SW 1271 (cell line): ENCODE measurements at places on chromosomes 11 and 22.
A peak's percentile ranks its signal among the peaks of the same experiment; 100 is the strongest.

DNA sequence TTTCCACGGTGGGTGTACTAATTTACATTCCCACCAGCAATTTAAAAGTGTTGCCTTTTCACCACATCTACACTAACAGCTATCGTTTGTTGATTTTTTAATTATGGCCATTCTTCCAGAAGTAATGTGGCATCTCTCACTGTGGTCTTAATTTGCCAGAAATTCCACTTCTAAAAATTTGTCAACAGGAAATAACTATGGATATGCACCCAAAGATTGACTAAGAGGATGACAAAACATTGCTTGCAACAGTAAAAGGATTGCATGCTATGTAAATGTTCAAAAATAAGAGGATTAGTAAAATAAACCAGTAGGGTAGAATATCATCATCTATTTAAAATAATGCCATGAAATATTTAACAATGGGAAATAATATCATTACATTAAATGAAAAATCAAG is 219.5 kb downstream of the DCDC1 start:
- no peak for DNase-seq

GRCh38 chr11:133600306-133600705 is 68.0 kb upstream of the OPCML start:
- DNase-seq: no peak

GRCh38 chr11:123707206-123707605 is 34.3 kb downstream of the ZNF202 start:
- no peak for DNase-seq

GRCh38 chr11:13942971-13943381 is 19.5 kb upstream of the SPON1 start:
- DNase-seq: no peak

GRCh38 chr22:34294476-34294875 is 374.2 kb upstream of the LARGE1 start:
- DNase-seq: no peak

- DNase-seq: no peak
These were observed 42.5 kb upstream of the SLC5A12 start for GRCh38 chr11:26764315-26764714.

- DNase-seq: no peak
These were observed 38.6 kb downstream of the IGF2 start for GRCh38 chr11:2100361-2101170.

GRCh38 chr11:57777969-57778317 is 16.3 kb downstream of the CTNND1 start:
- DNase-seq: no peak

GRCh38 chr11:12854297-12854661 is 154.8 kb upstream of the RASSF10 start:
- no peak for DNase-seq

DNA sequence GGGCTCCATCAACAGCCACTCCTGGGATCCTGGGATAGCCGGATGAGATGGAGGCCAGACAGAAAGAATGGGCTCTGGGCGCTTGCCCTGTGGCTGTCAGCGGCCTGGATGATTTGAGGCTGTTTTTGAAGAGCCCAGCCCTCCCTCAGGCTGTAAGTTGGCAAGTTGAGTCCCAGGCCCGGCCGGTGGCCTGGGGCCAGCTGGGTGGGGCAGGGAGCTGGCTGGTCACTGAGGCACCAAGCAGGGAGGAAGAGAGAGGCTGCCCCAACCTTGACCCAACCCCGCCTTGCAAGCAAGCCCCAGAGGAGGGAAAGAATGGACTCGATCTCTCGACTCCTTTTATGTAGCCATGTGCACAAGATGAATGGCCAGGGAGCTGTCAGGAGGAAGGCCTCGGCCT is 34.9 kb downstream of the RIBC2 start:
- no peak for DNase-seq

DNA sequence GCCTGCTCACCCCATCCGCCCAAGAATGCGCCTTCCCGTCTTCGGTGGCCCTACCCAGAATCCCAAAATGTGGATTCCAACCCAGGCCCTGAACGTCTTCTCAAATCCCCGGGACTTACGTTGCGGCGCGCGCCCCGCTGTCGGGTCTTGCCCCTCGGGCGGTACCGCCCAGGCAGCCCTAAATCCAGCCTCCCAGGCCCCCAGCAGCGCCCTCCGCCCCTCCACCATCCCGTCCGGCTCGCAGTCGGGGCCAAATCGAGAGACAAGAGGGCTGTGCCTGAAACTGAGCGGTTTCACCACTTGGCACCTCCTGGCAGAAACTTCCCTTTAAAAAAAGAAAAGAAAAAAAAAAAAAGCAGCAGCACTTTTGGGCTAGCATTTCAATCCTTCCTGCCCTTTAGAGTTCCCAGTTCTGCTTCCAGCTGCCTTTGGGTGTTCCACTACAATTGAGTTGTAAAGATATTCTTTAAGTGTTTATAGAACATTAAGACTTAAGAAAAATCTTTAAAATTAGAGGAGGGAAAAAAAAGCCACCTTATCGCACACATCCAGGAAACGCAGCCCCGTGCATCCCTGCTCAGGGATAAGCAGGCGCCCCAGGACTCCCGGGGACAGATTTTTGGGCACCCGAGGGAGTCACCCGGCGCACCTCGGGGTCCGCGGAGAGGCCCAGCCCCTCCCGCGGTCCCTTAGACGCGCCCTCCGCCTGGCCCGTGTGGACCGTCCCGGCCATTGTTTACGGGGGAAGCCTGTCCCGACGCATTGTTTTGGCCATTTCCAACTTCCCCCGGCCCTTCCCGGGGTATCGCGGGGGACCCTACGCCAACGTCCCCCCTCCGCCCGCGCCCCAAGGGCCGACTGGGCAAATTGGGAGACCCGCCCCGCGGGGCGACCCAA is 57.6 kb downstream of the KCNJ4 start:
- no peak for DNase-seq

- no peak for DNase-seq
These were observed 31.6 kb upstream of the ETS1 start for GRCh38 chr11:128619007-128619406.

DNA sequence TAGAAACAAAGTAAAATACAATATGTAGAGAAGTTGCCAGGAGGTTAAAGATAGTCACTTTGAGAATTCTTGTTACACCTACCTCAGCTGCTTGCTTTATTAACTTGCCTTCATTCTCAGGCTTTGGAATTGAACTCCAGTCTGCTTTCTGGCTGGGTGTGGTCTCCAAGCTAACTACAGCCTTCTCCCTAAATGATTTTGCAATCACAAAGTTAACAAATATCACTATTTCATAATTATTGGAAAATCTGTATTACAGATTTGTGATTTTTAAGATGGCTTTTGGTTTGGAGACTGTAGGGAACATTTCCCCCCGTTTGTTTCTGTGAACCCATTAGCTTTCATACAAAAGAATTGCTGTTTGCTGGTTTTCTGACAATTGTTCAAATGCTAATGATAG is 2.2 kb downstream of the PLAAT5 start:
- DNase-seq: no peak

DNA sequence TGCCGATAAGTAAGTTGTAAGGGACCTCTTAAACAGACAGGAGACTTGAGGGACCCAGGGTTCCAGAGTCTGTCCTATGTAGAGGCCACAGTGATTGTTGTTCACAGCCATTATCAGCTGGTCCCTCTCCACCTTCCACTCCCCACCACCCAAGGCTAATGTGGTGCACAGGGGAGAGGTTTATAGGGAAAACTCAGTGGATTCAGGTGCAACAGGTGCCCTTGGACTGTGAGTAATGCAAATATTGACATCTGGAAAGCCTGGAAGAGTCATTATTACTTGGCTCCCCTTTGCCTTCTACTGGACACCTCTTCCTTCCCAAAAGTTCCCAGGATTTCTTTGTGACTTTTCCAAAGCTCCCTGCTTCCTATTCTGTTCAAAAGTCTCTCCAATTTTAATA is 441.1 kb upstream of the CCDC90B start:
- no peak for DNase-seq

DNA sequence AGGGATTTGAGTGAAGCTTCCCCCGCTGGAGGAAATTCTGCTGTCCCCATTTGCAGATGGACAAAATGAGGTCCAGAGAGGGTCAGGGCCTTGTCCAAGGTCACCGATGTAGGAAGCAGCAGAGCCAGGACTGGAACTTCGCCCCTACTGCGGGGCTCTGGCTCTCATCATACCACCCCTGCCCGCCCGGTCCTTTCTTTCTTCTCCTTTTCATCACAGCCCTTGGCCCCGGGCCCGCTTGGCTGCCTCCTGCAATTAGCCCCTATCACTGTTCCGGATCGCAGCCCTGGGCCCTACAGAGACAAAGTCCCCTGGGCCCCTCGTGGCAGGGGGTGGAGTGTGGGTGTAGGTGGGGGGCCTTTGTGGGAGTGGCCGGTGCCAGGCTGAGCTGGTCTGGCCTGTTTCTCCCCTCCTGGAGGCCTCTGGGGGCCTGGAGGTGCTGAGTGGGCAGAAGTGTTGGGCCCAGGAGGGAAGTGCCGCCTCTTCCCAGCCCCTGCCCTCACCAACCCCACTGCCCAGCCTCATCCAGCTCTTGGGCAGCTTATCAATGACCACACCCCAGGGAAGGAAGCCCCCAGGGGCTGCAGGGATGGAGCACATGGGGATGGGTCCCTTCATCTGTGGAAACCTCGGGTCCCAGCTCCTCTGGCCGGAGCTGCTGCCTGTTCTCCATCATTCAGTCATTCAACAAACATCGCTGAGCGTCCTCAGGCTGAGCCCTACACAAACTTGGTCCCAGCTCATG is 3.4 kb downstream of the EMID1 start:
- DNase-seq: no peak

- DNase-seq: peak; percentile 90
These were observed 25.4 kb downstream of the MMP20 start for GRCh38 chr11:102599642-102600261.

DNA sequence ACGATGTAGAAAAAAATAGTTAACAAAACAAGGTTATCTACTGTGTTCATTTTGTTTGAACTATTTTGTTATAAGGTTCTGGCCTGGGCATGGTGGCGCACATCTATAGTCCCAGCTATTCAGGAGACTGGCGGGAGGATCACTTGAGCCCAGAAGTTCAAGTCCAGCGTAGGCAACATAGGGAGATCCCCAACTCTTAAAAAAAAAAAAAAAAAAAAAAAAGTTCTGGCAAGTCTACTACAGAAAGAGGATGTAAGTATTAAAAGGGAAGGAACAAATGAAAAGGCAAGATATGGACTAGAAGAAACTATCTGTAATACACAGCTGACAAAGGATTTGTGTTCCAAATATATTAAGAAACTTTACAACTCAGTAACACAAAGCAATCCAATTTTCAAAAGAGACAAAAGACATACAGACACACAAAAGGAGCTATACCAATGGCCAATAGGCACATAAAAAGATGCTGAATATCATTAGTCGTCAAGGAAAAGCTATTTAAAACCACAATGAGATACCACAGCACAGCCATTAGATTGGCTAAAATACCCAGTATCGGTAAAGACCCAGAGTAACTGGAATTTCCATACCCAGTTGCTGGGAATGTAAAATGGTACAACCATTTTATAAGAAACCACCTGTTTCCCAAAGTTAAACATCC is 27.4 kb downstream of the RRAS2 start:
- no peak for DNase-seq

DNA sequence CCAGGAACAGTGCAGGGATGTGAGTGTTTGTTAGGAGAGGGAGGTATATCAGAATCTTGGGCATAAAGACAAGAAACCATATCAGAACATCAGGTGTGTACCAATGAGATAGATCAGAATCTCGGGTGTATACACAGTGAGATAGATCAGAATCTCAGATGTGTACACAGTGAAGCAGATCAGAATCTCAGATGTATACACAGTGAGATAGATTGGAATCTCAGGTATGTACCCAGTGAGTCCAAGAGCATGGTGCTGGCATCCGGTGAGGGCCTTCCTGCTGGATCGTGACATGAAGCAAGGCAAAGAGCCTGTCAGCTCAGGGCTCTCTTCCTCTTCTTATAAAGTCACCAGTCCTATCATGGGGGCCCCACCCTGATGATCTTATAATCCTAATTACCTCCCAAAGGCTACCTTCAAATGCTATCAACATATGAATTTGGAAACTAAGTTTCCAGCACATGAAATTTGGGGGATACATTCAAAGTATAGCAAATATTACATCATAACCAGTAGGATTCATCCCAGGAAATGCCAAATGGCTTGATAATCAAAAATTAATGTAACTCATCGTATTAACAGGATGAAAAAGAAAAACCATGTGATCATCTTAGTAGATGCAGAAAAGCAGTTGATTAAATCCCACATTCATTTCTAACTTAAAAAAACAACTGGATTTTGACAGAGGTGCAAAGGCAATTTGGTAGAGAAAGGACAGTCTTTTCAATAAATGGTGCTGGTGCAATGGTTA is 28.6 kb downstream of the PPARA start:
- peak; percentile 65 for DNase-seq

GRCh38 chr11:110991661-110992355 is 253.7 kb upstream of the POU2AF2 start:
- no peak for DNase-seq

DNA sequence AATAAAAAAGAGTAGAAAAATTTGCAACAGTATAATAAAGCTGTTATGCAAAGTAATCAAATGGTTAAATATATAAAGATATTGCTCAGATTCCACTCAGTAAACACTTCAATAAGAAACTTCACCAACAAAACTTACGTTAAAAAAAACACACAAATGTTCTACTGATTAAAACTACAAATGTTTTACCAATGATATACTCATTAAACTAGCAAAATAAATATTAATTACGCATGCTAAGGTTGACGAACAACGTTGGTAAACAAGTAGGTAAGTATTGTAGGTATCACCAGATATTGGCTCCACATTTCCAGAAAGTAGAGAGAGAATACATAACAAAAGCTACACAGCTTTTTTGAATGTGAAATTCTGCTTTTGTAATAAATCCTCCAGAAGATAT is 12.6 kb downstream of the RDX start:
- no peak for DNase-seq

DNA sequence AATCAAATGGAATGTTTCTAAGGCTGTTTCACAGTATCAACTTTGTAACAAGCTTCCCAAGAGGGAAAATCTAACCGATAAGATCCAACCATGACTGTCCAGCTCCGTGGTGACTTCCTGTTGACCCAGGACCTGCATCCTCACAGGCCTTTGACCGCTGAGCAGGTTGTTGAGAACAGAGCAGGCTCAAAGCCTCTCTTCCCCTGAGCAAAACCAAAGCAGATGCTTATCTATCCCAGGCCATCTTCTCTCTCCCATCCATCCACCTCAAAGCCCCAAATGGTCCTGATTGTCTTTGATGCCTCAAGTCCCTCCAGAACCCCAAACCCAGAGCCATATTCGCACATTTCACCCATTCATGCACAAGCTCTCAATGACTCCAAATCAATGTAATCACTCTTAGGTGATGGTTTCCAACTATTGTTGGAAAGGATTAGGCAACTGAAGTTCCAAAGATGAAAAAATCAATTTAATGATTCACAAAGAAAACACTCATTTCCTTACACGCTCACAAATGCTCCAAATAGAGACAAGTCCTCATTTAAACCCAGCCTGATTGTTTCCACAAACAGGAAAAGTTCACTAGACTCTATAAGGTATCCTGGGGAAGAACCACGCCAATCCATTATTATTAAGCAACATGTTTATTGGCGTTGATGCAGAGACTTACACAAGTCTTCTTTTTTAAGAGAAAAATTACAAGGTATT is 48.7 kb downstream of the C11orf58 start:
- DNase-seq: no peak

- DNase-seq: no peak
These were observed 90.0 kb downstream of the AMOTL1 start for GRCh38 chr11:94858012-94858705.
